Hematopoietic multipotent progenitor cell treated with erythropoietin and hydrocortisone succinate and interleukin-3 and kit ligand, for 15 days (in vitro differentiated cells): ENCODE measurements at places on chromosomes 12 and 14.

GRCh38 chr12:64680235-64680634, 69.9 kb downstream of the RASSF3 start:
- no peak for DNase-seq

GRCh38 chr12:93862424-93862823, 185.2 kb downstream of the CRADD start:
- DNase-seq, result no peak

DNA sequence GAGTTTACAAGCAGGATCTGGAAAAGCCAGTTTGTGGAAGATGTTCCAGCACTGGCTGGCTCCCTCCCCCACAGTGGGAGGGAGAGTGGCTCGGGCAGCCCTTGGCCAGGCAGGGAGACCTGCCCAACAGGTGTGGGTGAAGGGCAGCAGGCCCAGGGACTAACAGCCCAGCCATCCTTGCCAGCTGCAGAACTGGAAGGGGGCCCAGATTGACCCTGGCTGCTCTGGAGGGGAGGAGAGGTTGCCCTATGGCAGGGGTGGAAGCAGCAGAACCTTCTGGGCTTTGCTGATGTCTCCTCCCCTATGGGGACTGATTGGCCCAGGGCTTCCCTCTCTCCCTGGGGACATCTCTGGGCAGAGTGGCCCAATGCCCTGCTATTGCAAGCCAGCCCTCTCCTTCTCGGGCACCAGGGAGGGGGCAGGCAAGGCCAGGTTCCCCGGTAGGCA, 20.5 kb downstream of the IRF2BPL start:
- DNase-seq, result no peak

DNA sequence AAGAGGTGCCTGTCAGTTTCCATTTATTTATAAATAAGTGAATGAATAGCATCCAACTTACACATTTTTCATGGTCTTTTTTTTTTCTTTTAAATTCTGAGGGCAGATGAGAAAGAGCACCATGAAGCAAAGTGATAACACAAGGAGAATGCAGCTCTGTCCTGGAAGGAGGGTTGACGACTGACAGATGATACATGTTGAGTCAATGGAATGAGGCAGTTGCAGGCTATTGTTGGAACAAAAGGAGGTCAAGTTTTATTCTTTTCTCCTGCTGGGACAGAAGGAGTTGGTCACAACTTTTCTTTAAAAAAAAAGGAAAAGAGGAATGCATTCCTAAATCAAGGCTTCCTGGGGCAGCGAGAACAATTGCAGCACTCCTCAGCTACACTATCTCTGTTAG, 119.9 kb upstream of the PLEKHG7 start:
- DNase-seq, result no peak

DNA sequence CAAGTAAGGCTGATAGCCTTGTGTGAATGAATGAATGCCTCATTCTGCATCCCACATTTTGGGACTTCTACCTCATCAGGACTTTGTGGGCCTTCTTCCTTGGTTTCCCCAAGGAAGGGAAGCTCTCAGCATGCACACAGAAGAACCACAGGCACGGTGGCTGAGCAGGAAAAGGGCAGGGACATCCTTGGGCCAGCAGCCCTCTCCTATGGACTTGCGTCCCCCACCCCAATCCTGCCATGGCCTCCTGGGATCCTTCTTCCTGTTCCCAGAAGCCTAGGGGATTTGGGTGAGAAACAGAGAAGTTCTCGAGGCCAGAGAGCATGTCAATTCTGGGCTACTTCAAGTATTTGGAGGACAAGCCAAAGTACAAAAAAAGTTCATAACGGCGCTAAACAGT, 69.7 kb downstream of the LGMN start:
- DNase-seq, result no peak

DNA sequence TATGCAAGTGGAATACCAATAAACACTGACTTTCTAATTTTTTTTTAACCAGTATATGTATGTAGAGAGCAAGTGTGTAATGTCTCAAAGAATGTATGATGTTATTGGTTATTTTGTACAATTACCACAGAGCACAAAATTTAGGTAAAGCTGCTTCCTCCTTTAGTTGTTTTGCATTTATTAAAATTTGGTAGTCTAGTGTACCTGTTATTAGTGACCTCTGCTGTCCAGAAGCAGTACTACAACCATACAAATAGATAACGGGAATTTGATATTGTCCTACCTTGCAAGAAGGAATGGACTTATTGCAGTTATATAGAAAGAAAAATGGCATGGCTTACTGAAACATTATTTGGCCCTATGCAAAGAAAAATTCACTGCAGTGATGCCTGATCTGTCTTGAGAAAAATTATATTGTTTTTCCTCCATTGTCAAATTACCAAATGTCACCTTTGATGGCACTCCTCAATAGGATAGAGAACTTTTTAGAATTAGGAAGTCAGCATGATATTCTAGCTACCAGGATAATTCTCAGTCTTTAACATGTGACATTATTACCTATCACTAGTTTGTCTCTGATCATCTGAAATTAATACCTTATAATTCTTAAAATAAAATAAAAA, 153.9 kb upstream of the RMST start:
- DNase-seq, result peak; percentile 60

DNA sequence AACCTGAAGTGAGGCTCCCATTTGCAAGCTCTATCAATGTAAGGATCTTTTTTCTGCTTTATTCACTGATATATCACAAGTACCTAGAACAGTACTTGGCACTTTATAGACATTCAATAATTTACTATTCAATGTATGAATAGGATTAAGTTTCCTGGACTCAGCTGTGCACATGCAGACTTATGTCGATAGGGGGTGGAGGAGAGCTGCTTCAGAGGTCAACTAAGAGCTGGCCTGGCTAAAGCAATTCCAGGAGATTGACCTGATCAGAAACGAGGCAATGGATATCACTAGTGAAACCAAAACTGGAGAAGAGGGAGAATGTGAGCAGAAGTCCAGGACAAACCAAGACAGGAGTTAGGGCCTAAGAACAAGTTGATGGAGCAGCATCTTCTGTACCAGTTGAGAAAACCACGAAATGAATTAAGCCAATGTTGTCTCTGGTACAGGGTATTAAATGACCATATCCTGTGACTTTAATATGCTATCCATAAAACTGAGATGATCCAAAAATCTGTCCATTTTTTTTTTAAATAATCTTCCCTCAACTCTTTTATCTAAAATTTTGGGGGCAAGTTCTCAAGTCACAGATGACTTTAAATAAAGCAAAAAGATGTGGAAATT, 169.2 kb downstream of the PIK3C2G start:
- DNase-seq, result no peak

GRCh38 chr12:98595243-98595988, 1.9 kb downstream of the SLC25A3 start:
- DNase-seq, result peak; percentile 34

- no peak for DNase-seq
These were observed 476.9 kb downstream of the LRIG3 start for GRCh38 chr12:58443273-58443980.

DNA sequence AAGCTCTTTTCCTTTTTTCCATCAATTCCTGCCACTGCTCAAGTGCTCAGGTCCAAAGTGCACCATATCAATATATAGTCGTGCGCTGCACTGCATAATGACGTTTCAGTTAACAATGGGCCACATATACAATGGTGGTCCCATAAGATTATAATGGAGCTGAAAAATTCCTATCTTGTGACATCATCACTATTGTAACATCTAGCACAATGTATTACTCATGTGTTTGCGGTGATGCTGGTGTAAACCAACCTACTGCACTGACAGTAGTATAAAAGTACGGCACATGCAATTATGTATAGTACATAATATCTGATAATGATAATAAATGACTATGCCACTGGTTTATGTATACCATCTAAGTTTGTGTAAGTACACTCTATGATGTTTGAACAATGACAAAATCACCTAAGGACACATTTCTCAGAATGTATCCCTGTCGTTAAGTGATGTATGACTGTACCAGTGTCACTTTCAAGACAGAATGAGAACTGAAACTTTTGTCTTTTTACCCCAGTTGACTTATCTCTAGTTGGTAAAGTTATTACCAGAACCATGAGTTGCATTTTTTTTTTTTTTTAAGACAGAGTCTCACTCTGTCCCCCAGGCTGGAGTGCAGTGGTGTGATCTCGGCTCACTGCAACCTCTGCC, 53.7 kb upstream of the INSM2 start:
- DNase-seq, result no peak

DNA sequence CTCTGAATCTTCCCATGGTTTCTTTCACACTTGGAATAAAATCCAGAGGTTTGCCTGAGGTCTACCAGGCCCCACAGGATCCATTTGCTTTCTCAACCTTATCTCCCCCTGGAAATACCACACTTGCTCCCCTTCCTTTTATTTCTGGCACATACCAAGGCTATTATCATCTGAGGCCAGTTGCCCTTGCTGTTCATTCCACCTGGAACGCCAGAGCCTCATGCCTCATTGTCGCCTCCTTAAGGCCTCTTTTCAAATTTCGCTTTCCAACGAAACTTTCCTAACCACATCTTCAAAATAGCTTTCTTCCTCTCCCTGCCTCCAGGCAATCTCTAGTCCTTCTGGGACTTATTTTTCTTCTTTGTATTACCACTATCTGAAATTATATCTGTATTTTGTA, 11.2 kb upstream of the LRIG3 start:
- no peak for DNase-seq

DNA sequence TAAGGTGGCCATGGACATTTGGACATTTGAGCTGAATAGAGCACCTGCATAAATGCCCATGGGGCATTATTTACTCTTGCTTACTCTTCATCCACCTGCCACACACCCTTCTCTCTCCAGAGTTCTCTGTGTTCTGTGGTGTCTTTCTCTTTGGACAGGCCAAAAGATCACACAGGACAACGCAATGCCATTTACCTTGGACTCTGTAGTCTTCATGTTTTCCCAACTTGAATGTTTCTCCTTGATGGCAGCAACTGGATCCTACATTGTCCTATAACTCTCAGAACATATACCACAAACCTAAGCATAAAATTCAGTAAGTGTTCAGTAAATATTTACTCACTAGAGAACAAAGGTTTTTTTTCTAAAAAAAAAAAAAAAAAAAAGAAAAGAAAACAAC, 41.7 kb upstream of the PTHLH start:
- no peak for DNase-seq

GRCh38 chr12:130013771-130014484, 110.1 kb upstream of the TMEM132D start:
- no peak for DNase-seq

DNA sequence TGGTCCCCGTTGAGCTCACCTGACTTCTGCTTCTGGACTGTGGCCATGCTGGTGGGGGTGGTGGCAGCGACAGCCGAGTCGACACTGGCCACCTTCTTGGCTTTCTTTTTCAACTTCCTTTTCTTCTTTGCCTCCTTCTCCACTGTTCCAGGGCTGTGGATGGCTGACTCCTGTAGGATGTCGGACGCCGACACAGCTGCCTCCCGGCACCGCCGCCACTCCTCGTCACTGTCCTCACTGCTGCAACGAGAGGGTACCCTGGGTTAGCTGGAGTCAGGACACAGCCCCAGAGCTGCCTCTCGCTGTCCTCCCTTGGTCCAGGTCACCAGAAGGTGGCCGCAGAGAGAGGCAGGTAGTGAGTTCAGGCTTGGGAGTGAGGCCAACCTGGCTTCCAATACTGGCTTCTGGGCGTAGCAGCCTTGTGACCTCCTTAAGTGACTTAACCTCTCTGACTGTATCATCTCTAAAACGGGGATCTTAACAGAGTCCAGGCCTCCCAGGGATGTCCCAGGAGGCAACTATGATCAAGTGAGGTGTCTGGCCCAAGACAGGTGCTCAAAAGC, 12.0 kb downstream of the C12orf43 start:
- no peak for DNase-seq

- no peak for DNase-seq
These were observed 194.2 kb downstream of the GXYLT1 start for GRCh38 chr12:41950455-41950854.

DNA sequence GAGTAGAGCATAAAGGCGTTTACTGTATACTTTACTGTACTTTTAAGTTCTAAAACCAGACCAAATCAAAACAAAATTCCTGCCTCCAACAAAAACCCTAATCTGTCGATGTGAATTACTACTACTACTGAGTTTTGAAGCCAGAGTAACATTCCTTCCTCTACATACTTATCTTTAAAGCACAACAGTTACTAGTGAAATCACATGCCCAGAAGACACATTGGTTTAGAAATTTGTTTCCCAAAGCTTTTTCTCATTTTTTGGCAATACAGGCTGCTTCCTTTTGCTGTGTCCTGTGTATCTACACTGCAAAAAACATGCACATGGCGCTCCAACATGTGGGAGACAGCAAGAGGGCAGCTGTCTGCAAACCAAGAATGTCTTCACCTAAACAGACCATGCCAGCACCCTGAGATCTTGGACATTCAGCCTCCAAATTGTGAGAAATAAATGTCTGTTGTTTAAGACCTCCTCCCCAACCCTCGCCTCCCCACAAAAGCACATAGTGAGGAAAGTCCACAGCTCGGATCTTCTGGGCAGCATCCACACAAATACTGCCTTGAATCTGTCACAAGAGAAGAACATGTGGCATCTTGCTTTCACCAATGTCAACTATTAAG, 21.1 kb downstream of the SETD3 start:
- DNase-seq, result no peak

DNA sequence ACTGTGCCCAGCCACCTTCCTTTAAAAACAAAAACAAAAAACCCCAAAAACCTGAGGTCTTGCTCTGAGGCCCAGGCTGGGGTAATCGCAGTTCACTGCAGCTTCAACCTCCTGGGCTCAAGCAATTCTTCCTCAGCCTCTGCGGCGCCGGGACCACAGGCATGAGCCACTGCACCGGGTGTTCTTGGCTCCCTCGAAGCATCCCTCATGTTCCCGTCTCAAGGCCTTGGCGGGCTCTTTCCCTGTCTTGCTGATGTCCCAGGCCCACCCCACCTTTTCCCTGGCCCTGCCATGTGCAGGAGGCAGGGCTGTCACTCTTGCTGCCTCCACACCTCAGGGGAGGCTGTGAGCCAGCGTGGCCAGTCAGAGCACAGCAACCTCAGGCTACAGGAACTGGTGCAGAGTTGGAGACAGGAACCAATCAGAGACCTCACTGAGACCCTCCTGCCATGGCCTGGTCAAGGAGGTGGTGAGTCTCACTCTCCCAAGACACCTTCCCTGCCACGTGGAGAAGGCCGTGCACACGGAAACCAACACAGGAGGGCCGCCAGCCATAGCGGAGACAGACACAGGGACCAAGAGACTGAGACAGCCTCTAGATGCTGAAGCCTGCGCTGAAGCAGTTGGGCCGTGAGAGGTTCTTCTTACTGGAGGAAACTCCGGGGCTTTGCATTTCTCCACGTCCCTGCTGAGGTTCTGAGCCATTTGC, 6.0 kb upstream of the AMN start:
- DNase-seq, result no peak

DNA sequence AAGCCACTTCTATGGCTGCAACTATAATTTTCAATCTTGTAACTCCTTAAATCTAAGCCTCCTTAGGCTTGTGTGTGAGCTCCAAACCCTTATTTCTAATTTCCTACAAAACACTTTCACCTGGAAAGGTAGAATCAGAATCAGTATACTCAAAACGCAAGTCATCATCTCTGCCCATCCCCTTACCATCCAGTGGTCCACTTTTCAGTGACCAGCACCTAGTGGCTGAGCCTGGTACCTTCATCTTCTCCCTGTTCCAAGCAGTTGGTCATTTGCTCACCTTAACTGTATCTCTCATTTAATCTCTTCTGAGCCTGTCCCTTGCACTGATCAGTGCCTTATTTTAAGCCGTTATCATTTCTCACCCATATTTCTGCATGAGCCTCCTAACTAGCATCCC, 107.9 kb downstream of the PPM1H start:
- DNase-seq, result no peak

- no peak for DNase-seq
These were observed 25.2 kb upstream of the PLXNC1 start for GRCh38 chr12:94123127-94123526.
